ENCODE measurements at places on chromosomes 4 and X.

- DNase-seq: no peak
These were observed 60.8 kb upstream of the XAGE1B start for GRCh38 chrX:52577464-52578173.

GRCh38 chr4:1822568-1823544, 29.8 kb downstream of the FGFR3 start:
- DNase-seq: no peak

GRCh38 chrX:134631426-134632346, 26.6 kb downstream of the PLAC1 start:
- DNase-seq: no peak

GRCh38 chr4:110735686-110736085, 112.8 kb upstream of the PITX2 start:
- no peak for DNase-seq

DNA sequence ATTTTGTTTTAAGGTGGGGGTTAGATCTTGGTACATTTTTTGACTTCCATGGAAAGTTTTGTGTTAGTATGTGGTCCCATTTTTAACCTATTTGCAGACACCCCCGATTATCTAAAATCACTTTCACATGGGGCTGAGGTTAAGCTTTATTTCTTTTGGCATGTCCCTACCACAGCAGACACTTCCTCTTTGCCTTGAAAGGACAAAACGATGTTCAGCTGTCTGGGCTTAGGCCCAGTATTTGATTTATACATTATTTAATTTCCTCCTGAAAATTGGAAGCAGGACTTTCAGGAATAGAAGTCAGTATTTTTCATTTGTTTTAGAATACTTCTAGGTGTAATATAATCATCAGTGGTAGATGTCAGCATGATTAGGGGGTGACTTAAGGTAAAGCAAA, 112.4 kb upstream of the SPRY1 start:
- no peak for DNase-seq

GRCh38 chr4:166808380-166808779, 425.9 kb downstream of the SPOCK3 start:
- DNase-seq: no peak

- DNase-seq: no peak
These were observed 21.4 kb downstream of the REELD1 start for GRCh38 chr4:146235654-146236177.

DNA sequence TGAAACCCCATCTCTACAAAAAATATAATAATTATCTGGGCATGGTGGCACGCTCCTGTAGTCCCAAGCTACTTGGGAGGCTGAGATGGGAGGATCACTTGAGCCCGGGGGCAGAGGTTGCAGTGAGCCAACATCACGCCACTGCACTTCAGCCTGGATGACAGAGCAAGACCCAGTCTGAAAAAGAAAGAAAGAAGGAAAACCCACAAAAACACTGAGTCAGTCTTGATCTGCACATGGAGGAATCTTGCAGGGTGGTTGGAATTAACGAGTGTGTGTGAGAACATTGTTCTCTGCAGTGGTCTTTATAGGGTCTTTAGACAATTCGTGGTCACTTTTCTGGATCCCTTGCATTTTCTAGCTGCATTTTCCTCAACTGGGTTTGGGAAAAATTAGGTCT, 23.2 kb downstream of the ADD1 start:
- no peak for DNase-seq

DNA sequence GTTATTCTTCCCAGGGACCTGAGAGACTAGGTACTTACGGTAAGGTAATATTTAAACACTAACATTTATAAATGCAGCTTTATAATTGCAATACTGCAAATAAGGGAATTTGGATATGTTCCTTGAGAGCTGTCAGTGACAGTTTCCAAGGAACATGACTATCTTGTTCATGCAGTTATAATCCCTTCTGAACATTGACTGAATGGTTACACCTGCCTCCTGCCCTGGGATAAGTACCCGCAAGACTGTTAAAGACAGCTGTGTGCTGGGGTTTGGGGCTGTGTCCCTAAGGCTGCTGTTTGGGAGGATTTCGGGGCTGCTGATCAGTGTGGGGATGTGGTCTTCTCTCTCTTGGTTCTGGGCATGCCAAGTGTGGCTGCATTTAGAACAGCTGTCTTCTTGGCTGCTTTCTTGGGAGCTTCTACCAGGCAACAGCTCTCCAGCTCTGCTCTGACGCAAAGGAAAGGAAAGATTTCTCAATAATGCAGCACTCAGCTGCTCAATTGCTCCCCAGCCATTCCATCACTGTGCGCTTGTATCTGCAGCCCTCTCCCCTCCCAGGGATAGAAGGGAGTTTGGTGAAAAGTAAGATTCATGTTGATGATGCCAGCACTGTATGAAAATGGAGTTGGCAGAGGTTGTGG, 298.8 kb upstream of the TAPT1 start:
- no peak for DNase-seq

GRCh38 chr4:73520821-73521220, 39.3 kb downstream of the AFM start:
- no peak for DNase-seq

GRCh38 chr4:6964858-6965257, 55.2 kb downstream of the TBC1D14 start:
- DNase-seq: no peak

GRCh38 chrX:9163214-9163709, 129.3 kb upstream of the FAM9B start:
- no peak for DNase-seq

DNA sequence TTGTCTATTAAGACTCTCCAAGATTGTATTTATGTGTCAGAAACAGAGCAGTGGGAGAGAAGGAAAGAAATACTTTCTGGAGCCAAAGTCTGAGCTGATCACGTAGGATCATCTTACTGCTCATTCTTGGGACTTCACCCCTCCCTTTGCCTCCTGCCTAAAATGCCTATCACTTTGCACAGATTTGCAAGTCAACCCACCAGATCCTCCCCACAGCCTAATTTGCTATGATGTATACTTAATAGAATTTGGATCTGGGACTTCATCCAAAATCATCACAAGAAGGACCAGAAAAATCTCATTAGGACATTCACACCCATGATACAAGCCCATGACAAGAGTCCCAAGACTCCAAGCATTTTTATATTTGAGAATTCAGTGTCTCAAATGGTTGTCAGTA, 290.2 kb downstream of the FBXW7 start:
- no peak for DNase-seq

DNA sequence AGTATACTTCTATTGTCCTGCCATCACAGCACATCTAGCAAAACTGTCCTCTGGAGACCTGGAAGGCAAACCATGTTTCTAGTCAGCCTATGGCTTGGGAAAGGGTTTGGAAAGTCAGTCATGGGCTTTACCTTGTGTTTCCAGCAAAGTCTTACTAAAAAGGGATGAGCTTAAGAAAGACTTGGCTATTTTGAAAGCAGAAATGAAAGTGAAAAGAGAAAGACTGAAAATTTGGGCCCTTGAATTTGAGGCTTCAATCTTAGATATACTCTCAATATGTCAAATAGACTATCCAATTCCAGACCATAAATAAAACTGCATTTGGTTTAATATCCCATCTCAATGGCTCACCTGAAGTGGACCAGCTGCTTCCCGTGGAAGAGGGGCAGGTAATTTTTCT, 127.9 kb downstream of the ZNF330 start:
- no peak for DNase-seq

DNA sequence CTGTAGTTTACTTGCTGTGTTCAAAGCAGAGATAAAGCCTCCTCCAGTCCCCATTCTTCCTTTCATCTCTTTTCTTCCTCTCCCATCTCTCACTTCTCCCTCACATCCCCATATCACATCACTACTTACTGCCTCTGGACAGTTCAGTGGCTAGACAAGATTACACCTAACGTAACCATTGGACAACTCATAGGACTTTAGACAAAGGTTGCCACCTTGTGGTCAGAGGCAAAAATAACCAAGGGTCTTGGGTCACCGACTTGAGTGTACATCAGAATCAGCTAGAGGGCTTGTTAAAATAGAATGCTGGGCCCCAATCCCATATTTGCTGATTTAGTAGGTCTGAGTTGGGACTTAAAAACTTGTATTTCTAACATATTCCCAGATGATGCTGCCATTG, 109.3 kb upstream of the DGKK start:
- peak; percentile 1 for DNase-seq

GRCh38 chr4:105158837-105159236, 12.2 kb downstream of the TET2 start:
- DNase-seq: no peak

GRCh38 chr4:173367285-173367684, 3.5 kb upstream of the SAP30 start:
- no peak for DNase-seq

DNA sequence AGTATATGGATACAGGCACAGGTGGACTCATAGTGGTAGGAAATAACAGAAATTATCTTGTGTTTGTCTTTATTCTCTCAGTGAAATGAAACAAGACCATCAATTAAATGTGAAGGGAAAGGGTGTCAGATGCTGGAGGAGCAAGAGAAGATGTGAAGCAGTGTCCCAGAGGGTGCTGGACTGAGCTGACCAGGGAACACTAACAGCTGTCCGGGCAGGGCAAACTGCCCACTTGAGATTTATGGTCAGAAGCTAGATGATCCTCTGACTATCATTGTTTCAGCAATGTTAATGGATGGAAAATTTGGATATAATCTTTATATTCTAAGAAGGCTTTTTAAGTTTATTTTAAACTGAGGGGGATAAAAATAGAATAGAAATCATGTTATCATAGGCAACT, 267.2 kb upstream of the SLC7A11 start:
- DNase-seq: no peak

- no peak for DNase-seq
These were observed 73.2 kb upstream of the NPNT start for GRCh38 chr4:105822061-105822460.

DNA sequence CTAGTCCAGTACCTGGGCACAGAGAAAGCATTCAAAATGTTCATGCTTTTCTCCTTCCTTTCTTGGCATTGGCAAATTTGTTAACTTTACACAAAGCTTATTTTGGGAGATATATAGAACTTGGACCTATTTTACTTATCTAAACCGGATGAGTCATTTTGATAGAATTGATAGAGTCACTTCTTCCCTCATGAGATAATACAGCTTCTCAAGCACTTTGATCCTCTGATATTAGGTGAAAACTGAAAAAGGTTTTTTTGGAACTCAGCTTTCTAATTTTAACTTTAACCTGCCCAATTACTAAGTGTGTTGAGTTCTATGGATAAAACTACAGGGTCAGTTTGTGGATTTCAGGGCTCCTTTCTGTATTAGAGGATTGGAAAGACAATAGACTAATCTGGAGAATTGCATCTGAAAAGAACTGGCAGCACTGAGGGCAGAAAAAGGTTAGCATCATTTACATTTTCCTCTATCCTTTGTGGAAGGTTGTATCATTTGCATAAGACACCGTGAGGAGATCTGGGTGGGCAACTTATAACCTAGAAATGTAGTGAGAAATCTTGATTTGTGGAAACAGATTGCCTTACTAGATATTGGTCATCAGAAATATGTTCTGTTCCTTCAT, 2.4 kb downstream of the WDR44 start:
- no peak for DNase-seq

- no peak for DNase-seq
These were observed 235.3 kb downstream of the TENM3 start for GRCh38 chr4:182478475-182478874.

Measured in stimulated activated CD4-positive, alpha-beta T cell treated with anti-CD3 and anti-CD28 coated beads, Interleukin-2, amount 100 ng/mL, for 48 hours (primary cell).